Activated CD4-positive, alpha-beta memory T cell treated with anti-CD3 and anti-CD28 coated beads, Interleukin-2, amount 10 ng/mL, durations not matched to agents 7 days and 5 days (primary cell): ENCODE measurements at places on chromosomes 2 and 18. TPM values are rescaled to one million over a fixed set of nuclear protein-coding genes. Genes with fewer than 3 reads are reported as not detected.

The LIPG gene
- total RNA-seq = not detected

The TTR gene
- total RNA-seq = not detected

- DNase-seq = no peak
Measured at GRCh38 chr2:30979822-30980245, 158.4 kb downstream of the GALNT14 start.

GRCh38 chr2:32783933-32784332 is 156.1 kb downstream of the TTC27 start:
- DNase-seq = no peak

GRCh38 chr2:217527590-217528202 is 475.1 kb downstream of the TNS1 start:
- DNase-seq = no peak

The UGT1A3 gene
- not detected for total RNA-seq

The STAM2 gene
- total RNA-seq = 16.2 TPM

The CNTNAP5 gene
- total RNA-seq = not detected

DNA sequence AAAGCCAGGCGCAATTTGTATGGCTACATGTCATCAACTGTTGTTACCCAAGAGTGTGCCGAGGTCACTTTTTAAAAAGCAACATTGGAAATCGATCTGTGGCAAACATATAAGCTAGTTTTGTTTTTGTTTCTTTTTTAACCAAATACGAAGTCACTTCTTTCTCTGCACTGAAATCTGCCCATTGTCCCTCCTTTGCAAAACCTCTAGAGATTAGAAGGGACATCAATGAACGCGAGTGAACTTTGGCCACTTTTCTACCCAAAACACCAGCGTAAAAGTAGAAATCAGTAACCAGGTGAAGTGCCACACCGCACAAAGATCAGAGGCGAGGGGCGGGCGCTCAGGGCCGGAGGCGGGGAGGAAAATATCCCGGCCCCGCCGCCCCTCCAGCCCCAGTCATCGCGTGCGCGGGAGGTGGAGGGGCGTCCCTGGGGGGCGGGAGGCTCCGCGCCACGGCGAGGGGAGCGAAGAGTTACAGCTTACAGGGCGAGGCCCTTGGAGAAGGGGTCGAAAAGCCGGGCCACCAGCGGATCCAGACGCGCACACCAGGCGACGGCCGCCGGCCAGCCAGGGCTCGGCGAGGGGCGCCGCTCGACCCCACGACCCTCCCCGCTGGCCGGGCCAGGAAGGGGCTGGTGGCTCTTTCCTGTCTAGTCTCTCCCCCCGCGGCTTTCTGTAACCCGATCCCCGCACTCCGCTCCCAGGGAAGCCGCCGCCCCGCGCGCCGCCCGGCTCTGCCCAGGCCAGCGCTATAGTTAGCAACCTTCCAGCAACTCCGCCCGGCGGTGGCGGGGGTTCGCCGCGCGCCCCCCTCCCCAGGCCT is 993 bp downstream of the RBMS1 start:
- DNase-seq = peak; percentile 52

- no peak for DNase-seq
Measured at GRCh38 chr18:74351354-74351753, 35.7 kb downstream of the C18orf63 start.

DNA sequence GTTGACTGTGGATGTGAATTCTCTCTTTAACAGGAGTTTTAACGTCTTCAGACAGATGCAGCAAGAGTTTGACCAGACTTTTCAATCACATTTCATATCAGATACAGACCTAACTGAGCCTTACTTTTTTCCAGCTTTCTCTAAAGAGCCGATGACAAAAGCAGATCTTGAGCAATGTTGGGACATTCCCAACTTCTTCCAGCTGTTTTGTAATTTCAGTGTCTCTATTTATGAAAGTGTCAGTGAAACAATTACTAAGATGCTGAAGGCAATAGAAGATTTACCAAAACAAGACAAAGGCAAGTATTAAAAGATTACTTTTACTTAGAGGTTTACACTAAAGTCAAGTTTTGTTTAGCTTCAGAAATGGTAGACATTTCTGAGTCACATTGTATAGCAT is 30.2 kb upstream of the TYMS start:
- DNase-seq = no peak

- DNase-seq = peak; percentile 46
Measured at GRCh38 chr2:200863782-200864175, 679 bp downstream of the CLK1 start.

DNA sequence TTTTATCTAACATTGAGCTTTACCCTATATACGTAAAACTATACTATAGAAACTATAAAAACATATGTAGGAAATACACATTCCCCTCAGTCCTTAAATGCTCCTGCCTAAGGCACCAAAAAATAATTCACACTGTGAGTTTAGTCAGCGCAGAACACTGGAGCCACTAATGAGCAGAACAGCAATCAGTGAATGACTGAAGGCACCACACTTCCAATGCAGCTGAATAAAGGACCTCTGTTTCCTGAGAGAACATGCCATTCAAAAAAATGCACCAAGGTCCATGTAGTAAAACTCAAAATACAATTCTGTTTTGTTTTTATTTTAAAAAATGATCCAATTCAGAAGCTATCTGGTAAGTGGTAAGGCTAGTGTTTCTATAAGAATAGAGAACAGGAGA is 1280.6 kb upstream of the NRXN1 start:
- DNase-seq = no peak

- DNase-seq = no peak
Measured at GRCh38 chr2:59195851-59196250, 954.7 kb upstream of the FANCL start.

GRCh38 chr2:86142436-86143257 is 36.6 kb downstream of the PTCD3 start:
- no peak for DNase-seq

- DNase-seq = no peak
Measured at GRCh38 chr2:120224735-120225548, 1.7 kb upstream of the TMEM185B start.
